ENCODE measurements at places on chromosomes 5 and 9.

- no peak for DNase-seq
Measured at GRCh38 chr9:115650768-115651167, 502.8 kb upstream of the PAPPA start.

GRCh38 chr5:61228229-61228628, 66.0 kb upstream of the SMIM15 start:
- no peak for DNase-seq

- no peak for DNase-seq
Measured at GRCh38 chr5:159244163-159244562, 18.9 kb upstream of the UBLCP1 start.

DNA sequence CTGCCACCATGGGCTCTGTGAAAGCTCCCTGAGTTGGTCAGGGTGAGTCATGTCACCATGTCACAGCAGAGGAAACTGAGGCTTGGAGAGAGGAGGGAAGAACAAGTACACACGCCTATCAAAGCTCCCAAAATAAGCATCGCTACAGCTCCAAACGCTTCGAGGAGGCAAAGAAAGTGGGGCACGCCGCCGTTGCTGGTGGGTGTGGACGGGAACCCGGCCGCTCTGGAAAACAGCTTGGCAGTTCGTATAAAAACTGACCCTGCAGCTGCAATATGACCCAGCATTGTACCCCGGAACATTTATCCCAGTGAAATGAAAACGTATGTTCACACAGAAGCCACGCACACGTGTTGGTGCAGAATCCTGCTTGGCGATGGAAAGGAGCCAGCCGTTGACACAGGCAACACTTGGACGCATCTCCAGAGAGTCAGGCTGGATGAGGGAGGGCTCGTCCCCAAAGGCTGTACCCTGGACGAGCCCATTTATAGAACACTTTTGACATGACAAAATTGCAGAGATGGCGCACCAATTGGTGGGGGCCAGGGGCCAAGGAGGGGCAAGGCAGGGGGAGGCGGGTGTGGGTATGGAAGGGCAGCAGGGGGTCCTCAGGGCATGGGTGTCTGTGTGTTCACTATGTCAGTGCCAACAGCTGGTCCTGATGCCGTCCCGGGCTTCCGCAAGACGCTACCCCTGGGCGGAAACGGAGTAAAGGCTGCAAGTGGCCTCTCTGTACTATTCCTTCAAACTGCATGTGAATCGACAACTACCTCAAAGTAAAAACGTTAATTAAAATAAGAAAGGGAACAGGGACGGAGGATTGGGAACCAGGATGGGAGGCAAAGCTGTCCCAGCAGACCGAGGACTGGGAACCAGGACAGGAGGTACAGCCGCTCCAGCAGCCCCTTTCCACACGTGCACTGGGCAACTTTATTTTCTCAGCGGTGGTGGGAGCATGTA, 173.0 kb downstream of the OLFM1 start:
- DNase-seq: no peak

DNA sequence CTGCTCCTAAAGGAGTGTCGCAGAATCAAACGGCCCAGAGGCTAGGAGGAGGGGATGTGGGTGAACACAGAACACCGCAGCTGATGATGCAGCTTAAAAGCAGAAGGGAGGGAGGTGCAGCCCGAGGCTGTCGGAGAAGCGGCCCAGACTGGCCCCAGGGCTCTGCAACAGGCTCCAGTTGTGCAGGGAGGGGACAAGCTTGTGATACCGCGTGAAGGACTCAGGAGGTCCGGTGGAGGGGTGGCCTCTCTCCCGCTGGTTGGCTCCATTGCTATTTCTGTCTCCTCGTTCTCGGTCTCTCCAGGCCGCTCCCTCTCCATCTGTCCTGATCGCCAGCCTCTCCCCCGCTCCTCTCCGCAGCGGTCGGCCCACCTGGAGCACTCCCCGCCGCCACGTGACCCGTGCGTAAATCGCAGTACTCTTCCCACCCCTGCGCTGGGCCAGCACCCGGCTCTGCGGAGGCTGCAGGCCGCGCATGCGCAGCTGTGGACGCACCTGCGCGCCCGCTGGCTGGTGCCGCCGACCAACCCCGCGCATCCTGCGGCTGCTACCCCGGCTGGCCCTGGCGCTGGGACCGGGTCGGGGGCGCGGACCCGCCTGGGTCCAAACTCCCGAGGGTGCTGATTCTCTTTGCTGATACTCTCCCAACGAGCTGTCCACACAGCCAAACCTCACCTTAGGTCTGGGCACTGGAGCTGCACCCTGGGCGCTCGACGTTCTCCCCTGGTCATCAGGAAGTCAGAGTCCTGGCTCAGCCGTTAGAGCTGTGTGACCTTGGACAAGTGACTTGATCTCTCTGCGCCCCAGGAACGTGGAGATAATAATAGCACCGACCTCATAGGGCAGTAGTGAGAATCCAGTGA, 3.7 kb upstream of the STXBP1 start:
- no peak for DNase-seq

- no peak for DNase-seq
Measured at GRCh38 chr9:135951889-135952663, 9.1 kb downstream of the UBAC1 start.

GRCh38 chr5:103793595-103794182, 231.1 kb upstream of the NUDT12 start:
- no peak for DNase-seq

DNA sequence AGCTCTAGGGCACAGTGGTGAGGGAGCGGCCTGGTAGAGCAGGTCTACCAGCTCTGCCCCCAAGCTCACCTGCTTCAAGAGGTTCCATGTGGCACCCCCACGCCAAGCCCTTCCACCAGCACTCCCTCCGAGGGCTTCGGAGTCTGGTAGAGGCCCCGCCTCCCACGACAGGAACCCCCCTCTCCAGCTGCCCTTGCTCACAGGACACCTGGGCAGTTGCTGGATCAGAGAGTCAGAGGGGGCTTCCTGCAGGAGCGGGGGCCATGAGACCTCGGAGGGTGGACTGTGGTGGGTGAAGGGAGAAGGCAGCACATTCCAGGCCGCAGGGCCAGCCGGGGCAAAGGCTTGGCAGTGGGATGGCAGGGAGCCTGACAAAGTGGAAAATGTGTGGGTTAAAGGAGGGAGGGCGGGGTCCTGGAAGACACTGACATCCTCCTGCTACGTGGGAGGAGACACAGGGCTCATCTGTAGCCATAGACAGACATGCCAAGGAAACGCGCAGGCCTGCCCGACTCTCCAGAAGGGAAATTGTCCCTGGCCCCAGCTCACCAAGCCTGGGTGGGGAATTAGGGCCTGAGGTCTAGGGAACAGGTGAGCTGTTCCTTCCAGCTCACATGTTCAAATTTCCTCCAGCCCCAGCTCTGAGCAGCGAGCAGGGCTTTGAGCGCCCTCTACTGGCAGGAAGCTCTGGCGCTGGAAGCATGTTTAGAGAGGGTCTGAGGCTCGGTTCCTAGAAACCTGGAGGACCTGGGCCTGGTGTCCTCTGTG, 74.2 kb downstream of the NTNG2 start:
- peak; percentile 52 for DNase-seq

DNA sequence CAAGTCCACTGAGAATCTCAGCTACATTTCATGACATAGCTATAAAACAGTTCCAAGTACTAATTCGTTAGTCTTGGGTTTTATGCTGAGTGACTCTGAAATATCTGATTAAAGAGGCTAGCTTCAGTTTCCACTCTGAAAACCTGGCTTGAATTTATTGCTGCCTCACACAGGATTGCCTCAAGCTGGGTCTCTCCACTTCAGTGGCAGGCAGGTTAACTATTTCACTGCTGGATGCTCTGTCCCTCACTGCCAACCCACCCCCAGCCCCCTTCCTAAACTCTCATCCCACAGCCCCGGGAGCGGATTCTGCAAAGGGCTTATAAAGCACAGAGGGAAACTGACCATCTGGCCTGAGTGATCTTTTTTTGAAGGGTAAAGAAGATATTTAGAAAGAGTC, 318.3 kb downstream of the MLLT3 start:
- no peak for DNase-seq

- no peak for DNase-seq
Measured at GRCh38 chr9:77440057-77440456, 208.1 kb downstream of the GNA14 start.

GRCh38 chr9:104240890-104241289, 146.8 kb downstream of the SMC2 start:
- DNase-seq: no peak

DNA sequence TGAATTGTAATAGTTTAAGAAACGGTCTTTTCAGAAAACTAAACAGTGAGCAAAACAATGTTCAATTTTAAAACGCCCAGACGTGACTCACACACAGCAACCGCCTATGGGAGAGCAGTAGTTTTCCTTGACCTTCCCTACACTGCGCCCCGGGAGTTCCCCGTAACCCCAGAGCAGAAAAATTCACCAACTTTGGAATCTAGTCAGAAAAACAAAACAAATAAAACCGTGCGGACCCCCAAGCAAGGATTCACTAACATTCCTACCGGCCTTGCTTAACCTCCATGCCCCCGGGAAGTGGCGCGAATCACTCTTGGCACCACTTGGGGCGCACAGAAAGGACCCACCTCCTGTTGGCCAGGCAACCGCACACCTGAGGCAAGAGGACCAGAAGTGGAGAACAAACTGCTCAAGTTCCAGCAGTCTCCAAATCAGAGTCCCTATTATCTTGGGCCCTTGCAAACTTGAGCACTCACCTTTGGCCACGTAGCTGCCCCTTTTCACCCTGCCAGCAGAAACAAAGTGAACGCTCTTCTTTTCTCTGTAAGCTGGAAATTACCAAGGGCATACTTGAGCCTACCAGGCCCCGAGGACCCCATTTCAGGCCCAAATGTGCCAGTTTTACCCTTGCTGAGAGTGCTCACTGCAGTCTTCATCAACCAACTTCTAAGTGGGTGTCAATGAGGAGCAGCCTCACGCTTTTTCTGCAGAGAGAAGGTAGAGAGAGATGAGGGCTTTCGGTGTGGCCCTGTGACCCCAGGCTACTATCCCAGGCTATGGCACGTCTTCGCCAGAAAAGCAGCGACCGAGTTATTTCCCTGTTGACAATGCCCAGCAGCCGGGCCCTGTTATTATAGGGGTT, 189.7 kb downstream of the MEF2C start:
- DNase-seq: no peak

DNA sequence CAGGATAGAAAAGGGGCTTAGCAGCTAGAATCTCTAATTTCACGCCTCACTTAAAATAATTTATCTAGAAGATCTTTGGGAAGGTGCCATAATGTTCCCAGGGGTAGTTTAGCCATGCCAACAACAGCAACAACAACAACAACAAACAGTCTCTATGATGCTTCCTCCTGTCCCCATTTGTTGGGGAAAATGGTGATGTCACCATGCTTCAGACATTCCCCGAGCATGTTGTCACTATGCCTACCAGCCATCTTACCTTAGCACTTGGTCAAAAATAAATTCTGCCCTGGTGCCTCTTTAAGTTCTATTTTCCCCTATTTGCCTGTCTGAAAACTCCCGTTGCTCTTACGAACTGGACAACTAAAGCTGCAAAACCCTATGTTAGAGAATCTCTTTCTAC, 76.6 kb downstream of the KCNN2 start:
- no peak for DNase-seq

GRCh38 chr9:71010258-71010657, 111.2 kb downstream of the TRPM3 start:
- no peak for DNase-seq

DNA sequence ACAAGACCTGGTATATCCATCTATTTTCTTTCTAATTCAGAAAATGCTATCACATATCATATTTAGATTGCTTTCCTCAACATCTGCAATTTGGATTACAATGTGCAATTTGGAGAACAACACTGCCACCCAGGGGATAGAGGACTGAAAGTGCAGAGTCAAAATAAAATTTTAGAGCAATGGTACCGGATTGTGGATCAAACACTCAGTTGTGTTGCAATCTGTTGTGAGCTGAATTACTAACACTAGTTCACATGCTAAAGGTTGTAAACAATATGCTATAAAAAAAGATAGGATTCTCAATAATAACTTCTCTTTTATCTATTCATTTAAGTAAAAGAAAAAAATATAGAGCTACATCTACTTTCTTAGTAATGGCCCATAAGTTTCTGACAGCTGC, 11.9 kb upstream of the SRFBP1 start:
- DNase-seq: peak; percentile 72

DNA sequence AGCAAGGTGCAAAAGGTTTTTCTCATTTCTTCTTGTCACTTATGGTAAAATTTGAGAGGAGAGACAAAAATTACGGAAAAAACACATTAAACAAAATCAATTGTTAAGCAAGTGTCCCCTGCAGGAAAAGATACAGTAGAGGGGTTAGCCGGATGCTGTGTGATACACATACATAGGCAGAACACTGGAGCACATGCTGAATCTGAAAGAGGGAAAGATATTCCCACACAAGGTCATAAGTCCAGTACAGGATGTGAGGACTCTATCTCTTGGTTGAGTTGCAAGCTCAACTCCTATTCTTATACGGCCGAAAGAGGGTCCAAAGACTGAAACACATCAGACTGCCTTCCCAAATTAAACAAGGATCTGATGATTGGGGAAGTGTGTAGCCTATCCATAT, 427.5 kb upstream of the NUDT12 start:
- no peak for DNase-seq

DNA sequence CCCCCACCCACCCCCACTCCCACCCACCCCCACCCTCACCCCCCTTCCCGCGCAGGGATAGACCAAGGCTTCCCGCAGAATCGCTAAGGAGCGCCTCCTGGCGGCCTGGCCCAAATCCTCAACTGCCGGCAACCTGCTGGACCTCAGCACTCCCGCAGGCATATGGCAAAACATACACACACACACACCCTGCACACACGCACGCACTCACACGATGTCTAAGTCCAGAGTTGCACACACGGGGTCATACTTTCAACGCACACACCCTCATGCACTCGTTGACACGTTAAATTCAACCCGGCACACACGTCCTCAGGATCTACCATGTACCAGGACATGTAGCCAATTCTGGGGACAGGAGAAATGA, 1.7 kb downstream of the CPLX2 start:
- DNase-seq: no peak

GRCh38 chr9:114988962-114989599, 58.7 kb upstream of the TNFSF8 start:
- peak; percentile 31 for DNase-seq

GRCh38 chr5:173826428-173827350, 61.5 kb upstream of the CPEB4 start:
- DNase-seq: no peak

DNA sequence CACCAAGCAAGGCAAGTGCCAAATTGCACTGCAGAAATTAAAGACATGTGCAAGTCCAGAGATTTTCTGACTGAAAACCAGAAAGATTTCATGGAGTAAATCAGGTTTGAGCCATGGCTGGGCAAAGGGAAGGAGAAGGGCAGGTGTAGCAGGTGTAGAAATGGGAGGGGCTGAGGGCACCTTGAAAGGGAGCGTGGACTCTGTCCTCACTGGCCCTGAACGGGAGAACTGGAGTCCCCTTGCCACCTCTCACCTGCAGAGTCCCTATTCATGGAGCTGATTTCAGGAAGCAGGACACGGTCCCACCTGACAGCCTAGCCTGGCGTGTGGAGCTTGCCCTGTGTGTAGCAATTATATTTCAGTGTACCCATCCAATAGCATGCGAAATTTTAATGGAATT, 46.3 kb downstream of the UBE2QL1 start:
- no peak for DNase-seq
